ENCODE measurements at places on chromosomes 1 and 21.

GRCh38 chr1:171877701-171878100 is 36.4 kb downstream of the DNM3 start:
- no peak for DNase-seq

DNA sequence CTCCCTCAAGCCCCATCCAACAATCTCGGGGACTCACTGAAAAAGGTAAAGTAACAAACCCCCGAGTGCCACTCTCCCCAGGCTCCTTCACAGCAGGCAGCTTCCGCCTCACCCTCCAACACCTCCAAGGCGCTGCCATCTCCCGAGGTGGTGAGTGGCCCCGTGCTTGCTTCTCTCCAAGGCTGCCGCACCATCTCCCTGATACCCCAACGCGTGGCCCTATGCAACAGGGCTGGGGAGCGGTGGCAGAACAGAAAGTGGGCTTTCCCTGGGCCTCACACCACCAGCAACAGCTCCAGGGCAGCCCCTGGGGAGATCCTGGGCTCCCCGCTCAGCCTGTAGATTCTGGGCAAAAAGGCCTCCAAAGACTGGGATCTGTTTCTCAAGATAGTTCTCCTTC is 105.1 kb downstream of the RAVER2 start:
- no peak for DNase-seq

- peak; percentile 49 for DNase-seq
These were observed 12.2 kb upstream of the CLSTN1 start for GRCh38 chr1:9835758-9836631.

GRCh38 chr21:32314806-32315205 is 16.2 kb downstream of the MRAP start:
- no peak for DNase-seq

- DNase-seq, result peak; percentile 11
These were observed 50.2 kb downstream of the PRDX6 start for GRCh38 chr1:173527151-173527826.

DNA sequence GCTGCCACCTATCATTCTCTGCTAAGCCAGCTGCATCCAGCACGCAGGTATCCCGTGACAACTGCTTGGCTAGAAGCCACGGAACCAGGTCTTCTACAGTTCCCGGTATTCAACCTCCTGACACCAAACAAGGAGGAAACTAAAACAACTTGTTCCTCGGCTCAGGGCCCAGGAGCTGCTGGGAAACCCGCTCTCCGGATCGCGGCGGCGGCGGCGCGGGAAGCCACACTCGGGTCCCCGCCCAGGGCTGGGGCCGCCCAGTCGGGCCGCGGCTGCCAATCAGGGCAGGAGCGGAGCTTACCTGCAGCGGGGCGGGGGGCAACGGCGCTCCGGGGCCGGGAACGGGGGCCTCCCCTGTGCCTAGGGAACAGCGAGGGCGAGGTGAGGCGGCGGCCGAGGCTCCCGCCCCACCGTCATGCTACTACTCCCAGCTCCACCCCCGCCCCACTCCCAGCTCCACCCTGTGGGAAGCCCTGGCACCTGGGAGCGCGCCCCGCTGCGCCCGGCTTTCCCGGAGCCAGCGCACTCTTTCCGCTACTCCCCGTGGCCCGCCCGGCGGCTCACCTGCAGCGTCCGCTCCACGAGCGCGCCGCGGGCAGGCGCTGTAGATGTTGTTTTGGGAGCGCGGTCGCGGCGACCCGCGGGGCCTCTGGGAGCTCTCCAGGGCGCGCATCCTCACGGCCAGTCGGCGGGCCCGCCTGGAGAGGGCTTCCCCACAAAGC is 12.1 kb downstream of the IL24 start:
- no peak for DNase-seq

GRCh38 chr21:41967708-41968107 is 13.9 kb upstream of the C2CD2 start:
- no peak for DNase-seq

- DNase-seq, result no peak
These were observed 7.6 kb upstream of the PI4KB start for GRCh38 chr1:151334822-151335221.

DNA sequence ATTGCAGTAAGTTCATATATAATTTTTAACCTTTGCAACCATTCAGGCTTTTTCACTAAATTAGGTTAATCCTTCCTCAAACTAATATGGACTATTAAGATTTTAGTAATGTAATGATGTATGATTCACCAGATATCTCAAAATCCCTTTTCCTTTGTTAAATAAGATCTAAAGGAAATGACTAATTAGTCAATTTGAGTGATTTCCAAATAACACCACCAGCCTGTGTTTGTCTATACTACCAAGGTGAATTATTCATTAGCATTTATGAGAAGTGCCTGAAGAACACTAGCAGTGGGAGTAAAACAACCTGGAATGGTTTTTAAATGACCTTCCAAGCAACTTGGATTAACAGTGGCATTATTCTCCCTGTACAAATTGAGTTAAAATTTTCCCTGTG is 670.6 kb upstream of the PKN2 start:
- no peak for DNase-seq

DNA sequence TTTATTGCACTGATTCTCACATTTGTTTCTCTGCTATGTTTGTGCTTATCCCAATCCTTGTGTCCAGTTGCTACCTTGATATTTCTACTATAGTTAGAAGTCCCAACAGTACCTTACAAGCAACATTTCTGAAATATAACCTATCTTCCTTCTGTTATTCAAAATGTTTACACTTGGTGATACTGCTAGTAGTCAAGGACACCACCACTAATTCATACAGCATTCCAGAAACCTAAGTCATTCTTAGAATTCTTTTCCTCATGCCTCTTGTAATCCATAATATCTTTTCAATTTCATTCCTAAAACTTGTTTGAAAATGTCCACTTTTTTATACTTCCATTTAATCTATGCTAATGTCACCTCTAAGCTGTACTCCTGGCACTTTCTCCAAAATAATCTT is 2132.1 kb downstream of the NCAM2 start:
- no peak for DNase-seq

- DNase-seq, result no peak
These were observed 33.7 kb downstream of the IER5 start for GRCh38 chr1:181122222-181122621.

Data from EH (cell line).